ENCODE measurements at places on chromosomes 7 and 10. TPM values are rescaled to one million over a fixed set of nuclear protein-coding genes. Genes with fewer than 3 reads are reported as not detected.
A peak's percentile ranks its signal among the peaks of the same experiment; 100 is the strongest.

The KNDC1 gene
- total RNA-seq = 19.8 TPM

The LRRC61 gene
- 18.4 TPM for total RNA-seq

The NODAL gene
- 0.43 TPM for total RNA-seq

The EPO gene
- 0.63 TPM for total RNA-seq

The SORCS1 gene
- 9.6 TPM for total RNA-seq

The CLDN4 gene
- 0.93 TPM for total RNA-seq

The EIF3A gene
- 97.0 TPM for total RNA-seq

The IDI2 gene
- total RNA-seq = not detected

The CAMK1D gene
- total RNA-seq = 10.0 TPM

GRCh38 chr10:106795619-106796018 lies 368.9 kb downstream of the SORCS1 start:
- peak; percentile 74 for DNase-seq

DNA sequence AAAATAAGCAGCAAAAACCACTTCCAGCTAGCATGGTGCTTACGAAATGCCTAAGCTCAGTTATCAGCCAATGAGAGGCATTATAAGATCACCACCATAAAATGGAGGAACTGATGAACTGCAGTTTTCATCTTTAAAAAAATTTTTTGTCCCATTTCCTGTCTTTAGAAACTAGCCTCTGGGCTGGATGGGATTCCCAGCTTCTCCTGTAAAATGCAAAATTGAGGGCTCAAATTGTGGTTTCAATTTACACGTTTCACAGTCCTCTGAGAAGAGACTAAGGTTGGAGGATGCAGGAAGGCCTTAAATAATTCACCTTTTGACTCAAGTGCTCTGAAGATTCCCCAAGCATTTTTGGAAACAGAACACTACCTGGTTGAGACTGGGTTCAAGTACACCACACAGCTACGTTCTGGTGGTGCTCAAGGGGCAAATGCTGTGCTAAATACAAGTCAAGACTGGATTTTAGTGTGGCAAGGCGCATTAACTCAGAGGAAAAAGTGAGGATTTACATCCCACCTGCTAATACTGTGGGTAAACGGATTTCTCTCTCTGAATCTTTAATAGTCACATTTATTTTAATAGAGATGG lies 951 bp downstream of the ZNF25 start:
- DNase-seq = peak; percentile 25

GRCh38 chr10:78283069-78283682 lies 249.5 kb downstream of the RPS24 start:
- no peak for DNase-seq

DNA sequence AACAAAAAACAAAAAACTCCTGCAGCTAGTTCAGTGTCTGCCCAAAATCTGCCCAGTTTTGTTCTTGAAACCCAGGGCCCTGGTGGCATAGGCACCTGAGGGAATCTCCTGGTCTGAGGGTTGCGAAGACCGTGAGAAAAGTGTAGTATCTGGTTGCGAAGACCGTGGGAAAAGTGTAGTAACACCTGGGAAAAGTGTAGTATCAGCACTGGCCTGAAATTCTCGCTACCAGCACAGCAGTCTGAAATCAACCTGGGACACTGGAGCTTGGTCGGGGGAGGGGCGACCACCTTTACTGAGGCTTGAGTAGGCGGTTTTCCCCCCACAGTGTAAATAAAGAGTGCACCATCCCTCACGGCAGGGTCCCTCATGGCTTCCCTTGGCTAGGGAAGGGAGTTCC lies 82.5 kb upstream of the SP4 start:
- DNase-seq = no peak

DNA sequence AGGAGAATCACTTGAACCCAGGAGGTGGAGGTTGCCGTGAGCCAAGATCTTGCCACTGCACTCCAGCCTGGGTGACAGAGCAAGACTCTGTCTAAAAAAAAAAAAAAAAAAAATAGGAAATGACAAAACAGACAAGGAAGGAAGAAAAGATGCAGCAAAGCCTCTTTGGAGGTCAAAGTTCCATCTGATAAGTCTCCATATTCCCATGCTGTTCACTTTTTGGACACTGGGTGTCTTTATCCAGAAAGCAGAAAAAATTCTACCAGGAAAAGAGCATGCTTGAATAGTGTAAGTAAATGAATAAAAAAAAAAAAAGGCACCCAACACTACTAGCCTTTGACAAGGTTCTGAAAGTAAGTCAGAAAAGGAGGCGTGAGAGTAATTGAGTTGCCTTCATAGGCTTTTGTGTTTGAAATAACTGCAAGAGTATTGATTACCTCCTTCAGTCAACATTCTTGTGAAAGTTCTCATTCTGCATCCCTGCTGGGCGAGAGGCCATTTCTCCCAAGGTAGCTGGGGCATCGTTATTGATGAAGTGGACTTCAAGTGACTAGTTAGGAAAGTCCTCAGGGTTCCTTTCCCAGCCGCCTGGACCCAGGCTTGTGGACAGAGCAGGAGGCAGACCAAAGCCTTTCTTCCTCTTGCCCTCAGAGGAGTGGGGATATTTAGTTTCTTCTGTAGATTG lies 133.3 kb upstream of the KIF5B start:
- no peak for DNase-seq

DNA sequence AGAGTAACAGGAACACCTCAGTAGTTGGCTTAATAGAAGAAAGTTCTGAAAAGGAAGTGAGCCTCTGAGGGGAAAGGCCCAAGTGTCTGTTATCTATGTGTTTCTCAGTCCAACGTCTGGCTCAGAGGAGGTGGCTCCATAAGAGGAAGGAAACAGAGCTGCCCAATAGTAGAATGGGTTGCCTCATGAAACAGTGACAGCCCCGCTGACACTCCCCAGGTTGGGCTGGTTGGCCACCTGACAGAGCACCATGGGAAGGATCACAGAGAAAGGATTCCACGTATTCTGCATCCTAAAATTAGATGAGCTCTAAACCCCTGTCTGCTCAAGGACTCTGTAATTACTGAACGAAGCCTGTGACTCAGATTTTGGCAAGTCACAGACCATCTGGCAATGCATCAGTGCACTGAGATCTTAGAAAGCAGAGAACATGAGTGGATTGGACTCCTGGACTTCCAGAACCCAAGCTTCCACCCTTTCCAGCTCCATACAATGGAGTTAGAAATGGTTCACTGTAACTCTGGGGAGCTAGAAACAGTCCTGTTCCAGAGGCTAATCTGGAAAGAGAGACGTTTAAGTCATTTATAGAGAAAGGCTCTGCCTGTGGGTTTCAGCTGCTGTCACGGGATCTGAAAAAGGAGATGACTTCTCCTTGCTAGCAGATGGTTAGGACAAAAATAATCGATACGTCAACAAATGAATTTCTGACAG lies 2.9 kb downstream of the PKD2L1 start:
- no peak for DNase-seq

GRCh38 chr10:26781797-26782196 lies 79.0 kb downstream of the ABI1 start:
- DNase-seq = peak; percentile 32

DNA sequence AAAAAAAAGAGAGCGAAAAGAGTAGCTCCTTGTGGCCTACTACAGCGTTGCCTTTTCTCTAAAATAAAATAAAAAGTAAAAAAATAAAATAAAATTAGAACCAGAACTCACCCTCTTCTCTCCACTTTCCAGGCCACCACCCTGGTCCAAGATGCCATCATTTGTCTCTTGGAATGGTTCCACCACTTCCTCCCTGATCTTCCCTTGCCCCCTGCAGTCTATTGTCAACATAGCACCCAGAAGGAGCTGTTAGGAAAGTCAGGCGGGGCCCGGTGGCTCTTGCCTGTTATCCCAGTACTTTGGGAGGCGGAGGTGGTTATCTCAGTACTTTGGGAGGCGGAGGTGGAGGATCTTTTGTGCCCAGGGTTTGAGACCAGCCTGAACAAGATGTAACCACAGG lies 7.6 kb upstream of the GRID2IP start:
- peak; percentile 65 for DNase-seq

- no peak for DNase-seq
Measured at GRCh38 chr7:10212649-10213048, 761.0 kb upstream of the PHF14 start.

DNA sequence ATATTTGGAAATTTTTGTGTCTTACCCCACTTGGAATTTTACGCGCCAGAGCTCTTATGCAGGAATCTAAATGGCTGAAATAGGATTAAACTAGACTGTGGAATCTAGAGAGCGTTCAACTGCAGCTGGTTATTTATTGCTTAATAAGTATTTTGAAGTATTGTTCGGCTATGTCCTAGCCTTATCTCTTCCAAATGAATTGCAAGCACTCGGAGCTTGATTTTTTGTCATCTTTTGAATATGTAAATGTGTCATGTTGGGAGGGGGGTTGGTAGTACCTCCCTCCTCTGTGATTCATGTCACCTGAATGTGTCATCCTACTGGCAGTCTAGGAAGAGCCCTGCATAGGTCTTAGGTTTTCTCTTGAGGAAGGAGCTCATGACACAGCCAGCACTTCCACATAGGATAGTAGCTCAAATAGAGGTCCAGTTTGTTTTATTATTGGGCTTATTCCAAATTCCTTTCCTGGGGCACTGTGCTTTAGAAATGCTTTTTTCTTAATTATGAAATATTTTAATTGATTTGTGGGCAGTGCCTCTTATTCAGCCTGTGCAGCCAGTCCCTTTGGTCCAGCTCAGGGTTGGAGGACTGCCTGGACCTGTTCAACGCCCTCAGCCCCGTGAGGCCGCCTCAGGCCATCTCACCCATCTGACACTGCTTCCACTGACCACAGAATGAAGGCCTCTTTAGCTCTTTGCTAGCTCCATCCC lies 22.5 kb upstream of the TRIL start:
- DNase-seq = no peak

GRCh38 chr7:81206667-81207360 lies 288.0 kb upstream of the SEMA3C start:
- DNase-seq = no peak

- no peak for DNase-seq
Measured at GRCh38 chr7:30146127-30146612, 11.4 kb downstream of the MTURN start.

- DNase-seq = no peak
Measured at GRCh38 chr7:128383776-128384175, 22.3 kb upstream of the PRRT4 start.

- no peak for DNase-seq
Measured at GRCh38 chr10:4541292-4541691, 284.7 kb upstream of the AKR1E2 start.

DNA sequence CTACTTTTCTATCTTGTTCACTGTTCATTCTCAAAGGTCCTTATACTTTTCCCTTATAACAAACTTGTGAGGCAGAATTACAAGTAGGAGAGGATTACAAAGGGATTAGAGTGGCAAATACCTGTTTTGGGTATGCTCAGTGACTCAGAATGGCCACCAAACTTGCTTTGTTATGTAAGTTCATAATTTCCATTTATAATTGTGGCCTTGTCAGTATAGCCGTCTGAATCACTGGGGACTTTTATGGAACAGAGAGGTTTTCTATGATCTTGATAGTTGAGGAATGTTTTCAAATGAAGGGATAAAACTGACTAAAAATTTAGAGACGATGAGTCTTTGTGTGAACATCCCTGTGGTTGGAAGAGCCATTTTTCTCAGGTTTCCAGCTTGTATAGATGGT lies 116.2 kb downstream of the SND1 start:
- DNase-seq = no peak

DNA sequence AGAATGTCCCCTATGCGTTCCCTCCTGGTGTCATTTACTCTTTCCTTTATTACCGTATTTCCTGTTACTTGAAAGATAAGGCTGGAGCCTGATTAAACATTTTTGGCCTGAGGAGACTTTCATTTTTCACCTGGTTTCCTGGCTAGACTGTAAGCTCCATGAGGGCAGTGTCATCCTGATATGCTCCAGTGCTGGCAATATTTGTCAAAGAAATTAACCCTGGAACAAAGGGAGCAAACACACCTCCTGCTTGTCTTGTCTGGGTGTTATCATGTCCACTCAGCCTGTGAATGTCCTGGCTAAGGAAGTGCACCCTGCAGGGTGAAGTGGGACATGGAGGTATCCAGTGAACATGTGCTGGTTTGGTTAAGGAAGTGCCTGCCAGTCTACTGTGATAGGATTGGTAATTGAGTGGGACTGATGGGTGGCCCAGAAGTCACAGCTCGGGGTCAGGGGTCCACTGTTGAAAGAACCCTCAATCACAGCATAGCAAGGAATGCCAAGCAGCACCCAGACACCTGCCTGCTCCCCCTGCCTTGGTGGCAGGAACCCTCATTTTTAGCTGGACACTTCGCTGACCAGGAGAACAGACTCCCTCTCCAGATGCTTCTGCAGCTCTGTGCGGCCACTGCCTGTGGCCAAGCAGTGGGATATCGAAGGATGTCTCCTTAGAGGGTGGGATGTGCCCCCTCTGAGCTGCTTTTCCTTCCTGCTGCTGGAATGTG lies 20.9 kb upstream of the PPIA start:
- DNase-seq = no peak

- no peak for DNase-seq
Measured at GRCh38 chr10:78867555-78867939, 201.2 kb upstream of the ZMIZ1 start.

- DNase-seq = no peak
Measured at GRCh38 chr10:4755286-4755989, 70.6 kb upstream of the AKR1E2 start.

GRCh38 chr10:84943541-84943940 lies 615.2 kb downstream of the CCSER2 start:
- no peak for DNase-seq

GRCh38 chr10:20877986-20878983 lies 18.8 kb downstream of the NEBL start:
- no peak for DNase-seq

GRCh38 chr7:116530107-116530820 lies 5.4 kb downstream of the CAV1 start:
- no peak for DNase-seq

DNA sequence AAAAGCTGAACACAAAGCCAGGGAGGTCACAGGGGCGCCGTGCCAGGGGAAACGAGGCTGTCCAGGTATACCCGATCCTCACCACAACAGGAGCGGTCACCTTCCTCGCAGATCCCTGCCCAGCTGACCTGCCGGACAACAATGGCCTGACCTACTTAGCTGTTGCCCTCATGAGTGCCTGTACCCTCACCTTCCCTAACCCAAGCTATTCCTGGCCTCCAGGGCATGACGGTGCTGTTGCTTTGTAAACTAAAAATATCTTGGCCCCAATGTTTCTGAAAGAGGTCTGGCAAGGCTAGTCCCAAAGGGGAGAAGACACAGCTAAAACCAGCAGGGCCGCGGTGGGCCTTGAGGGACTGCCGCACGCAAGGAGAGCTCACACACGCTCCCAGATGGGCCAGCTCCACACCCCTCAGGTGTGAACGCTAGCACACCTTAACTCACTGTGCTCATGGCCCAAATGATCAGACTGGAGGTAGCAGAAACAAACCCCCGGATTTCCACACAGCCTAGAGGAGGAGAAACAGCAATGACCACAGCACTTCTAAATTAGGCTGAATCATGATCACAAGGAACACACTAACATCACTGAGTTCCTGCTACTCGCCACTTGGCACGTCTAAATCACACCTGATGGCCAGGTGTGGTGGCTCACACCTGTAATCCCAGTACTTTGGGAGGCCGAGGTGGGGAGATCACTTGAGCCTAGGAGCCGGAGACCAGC lies 66.3 kb upstream of the CYTH3 start:
- no peak for DNase-seq

GRCh38 chr7:94217766-94218165 lies 176.9 kb upstream of the COL1A2 start:
- no peak for DNase-seq

Data from testis (tissue), 5 donors.